ENCODE measurements at places on chromosomes 7 and 10.

- DNase-seq = no peak
These were observed 806.9 kb upstream of the SORCS1 start for GRCh38 chr10:107971411-107971810.

- no peak for DNase-seq
These were observed 20.2 kb downstream of the DNAJB9 start for GRCh38 chr7:108589874-108590273.

- DNase-seq = no peak
These were observed 558.2 kb upstream of the PFKP start for GRCh38 chr10:2509081-2509531.

DNA sequence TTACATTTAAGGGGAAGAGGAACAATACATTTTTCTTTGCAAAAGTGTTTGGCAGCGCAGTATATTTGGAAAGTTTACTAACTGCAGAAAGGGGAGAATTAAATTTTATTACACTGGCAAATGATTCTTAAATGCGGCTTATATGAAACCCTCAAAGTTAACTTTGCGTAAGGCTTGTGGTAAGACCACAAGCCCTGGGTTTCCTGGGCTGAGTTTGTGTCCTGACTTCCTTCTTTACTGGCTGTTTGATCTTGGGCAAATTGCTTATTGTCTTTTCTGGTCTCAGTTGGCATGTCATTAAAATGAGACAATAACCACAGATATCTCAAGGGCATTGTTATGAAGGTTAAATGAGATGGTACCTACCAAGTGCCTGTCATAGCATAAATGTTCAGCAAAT, 106.8 kb downstream of the GLRX3 start:
- DNase-seq = no peak

DNA sequence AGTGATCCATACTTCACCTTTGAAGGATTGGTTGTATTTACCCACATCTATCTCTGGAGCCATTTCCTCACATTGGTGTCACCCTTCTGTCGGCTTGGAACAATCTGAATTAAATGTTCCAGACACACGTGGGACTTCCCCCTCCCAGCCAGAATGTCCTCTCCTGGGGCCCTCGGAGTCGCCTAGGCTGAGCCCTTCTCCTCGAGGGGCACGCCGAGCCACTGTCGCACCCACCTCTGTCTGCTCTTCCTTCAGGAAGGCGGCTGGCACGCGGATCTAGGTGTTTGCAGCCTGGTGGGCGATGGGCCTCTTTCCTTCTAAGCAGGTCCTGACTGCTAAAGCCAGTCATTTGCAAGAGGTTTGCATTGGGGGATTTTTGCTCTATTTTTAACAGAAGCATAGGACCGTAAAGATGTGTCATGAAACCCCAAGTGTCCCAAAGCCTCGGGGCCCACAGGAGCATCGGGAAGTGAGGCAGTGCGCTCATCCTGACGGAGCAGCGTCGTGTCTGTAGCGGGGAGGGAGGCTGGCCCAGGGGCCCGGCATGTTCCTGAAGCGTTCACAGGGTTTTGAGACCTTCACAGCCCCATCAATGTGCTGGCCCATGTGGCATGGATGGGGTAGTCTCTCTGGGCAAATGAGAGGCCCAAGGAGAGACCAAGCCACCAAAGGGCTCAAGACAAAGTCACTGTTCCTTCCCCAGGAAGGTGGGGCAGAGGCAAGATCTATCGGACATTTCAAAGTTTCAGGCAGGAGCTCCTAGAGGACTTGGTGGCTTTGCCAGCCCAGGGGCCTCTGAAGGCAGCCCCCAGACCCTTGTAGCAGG, 86.7 kb downstream of the RGS10 start:
- DNase-seq = no peak

- DNase-seq = peak; percentile 9
These were observed 1.1 kb downstream of the BAZ1B start for GRCh38 chr7:73520673-73521635.

- no peak for DNase-seq
These were observed 68.0 kb upstream of the PPP1R3C start for GRCh38 chr10:91700788-91701444.

DNA sequence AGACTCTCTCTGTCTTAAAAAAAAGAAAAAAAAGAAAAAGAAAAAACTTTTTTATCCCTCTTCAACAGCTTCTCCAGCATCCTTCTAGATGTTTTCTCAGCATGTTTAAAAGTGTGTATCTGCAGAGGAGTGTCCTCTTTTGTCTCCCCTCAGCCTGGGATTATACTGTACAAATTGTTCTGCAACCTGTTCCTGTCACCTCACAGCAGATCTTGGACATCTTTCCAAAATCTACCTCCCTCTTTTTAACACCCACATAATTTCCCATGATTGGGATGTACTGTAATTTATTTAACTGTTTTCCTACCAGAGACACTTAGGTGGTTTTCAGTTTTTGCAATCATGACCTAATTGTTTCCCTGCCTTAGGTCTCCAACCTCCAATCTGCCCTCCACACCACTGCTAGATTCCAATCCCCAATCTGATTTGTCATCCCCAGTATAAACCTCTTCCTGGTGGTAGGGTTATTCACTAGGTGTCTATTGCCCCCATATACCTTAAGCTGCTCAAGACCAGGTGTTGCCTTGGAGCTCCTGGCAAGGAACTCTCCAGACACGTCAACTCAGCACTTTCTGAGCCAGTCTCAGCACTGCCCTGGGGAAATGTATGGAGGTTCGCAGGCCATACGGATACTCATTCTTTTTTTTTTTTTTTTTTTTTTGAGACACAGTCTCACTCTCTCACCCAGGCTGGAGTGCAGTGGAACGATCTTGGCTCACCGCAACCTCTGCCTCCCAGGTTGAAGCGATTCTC, 17.6 kb upstream of the DDIT4 start:
- no peak for DNase-seq

GRCh38 chr7:93835702-93836101, 54.9 kb downstream of the TFPI2 start:
- no peak for DNase-seq

GRCh38 chr7:21428659-21428941, 717 bp downstream of the SP4 start:
- no peak for DNase-seq

- no peak for DNase-seq
These were observed 220.5 kb downstream of the MLLT10 start for GRCh38 chr10:21754410-21755011.

- DNase-seq = peak; percentile 46
These were observed 73.2 kb downstream of the SPDYE5 start for GRCh38 chr7:75565132-75565837.

- DNase-seq = no peak
These were observed 6.3 kb upstream of the RHOBTB1 start for GRCh38 chr10:60950300-60950699.

- no peak for DNase-seq
These were observed 46.4 kb downstream of the CALML3 start for GRCh38 chr10:5570979-5571810.

DNA sequence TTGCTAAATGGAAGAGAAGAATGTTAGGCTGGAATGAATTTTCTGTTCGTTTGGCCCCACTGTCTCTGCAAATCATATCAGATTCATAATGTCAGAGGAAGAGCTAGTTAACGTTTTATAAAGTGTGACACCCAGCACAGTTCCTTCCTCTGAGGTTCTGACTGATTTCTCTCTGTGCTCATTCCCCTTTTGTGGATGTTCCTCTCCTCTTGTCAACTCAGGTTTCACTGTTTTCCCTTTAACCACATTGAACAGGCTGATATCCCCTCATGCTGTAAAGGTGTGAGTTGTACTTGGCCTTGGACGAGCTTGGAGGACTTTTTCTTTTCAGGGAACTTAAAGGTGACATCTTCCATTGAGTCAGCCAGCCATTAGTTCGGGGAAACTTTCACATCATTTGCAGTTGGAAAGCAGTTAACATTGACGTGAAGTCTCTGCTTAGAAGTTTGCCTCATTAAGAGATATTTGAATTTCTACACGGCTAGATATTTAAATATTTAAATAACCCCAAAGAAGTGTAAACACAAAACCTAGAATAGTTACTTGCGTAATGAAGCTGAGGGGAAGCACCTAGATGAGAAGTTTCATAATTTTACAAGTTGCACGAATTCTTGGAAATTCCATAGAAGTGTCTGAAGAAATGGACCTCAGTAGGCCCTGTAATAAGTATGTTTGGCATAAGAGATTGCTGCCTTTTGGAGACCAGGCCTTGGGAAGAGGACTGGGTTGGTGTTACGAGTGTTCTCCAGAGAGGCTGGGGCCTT, 101.5 kb upstream of the EGR2 start:
- no peak for DNase-seq

DNA sequence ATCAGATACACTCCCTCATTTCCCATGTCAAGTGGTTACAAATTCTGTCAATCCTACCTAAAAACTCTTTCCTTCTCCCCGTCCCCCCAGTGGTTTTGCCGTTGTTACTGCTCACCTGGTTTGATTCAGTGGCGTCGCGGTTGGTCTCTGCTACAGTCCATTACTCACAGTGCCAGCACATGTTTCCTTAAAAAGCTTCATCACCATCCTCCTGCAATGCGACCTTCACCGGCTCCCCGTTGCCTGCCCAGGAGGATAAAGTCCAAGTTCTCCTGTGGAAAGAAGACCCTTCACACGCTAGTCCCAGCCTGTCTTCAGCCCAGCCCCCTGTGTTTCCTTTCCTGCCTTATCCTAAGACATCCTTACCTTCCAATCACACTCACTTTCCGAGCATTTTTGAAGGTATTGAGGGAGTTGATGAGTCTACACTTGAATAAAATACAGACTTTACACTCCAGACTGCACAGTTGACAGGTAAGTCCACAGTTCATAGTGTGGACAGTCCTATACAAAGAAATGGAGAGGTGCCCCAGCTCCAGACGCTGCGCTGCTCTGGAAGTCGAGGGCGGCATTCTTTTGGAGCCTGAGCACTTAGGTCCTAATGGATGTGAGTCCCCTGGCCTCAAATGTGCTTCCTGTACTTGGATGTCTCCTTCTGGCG, 3.4 kb upstream of the LARP4B start:
- no peak for DNase-seq

- DNase-seq = no peak
These were observed 23.7 kb upstream of the CCDC172 start for GRCh38 chr10:116300542-116300941.

GRCh38 chr10:96496281-96496925, 17.3 kb downstream of the TLL2 start:
- no peak for DNase-seq

DNA sequence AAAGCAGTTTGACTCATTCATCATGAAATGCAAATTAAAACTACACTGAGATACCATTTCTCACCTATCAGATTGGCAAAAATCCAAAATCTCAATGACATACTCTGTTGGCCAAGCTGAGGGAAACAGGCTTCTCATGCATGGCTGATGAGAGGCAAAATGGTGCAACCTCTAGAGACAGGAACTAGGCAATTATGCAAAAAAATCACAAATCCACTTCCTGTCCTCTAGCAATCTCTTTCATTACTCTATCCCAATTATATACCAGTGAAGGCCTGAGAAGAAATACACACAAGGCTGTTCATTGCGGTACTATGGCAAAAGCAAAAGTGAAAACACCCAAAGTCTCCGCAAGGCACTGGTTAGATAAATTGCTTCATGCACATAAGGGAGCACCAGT, 25.9 kb upstream of the PTPRN2 start:
- DNase-seq = no peak

DNA sequence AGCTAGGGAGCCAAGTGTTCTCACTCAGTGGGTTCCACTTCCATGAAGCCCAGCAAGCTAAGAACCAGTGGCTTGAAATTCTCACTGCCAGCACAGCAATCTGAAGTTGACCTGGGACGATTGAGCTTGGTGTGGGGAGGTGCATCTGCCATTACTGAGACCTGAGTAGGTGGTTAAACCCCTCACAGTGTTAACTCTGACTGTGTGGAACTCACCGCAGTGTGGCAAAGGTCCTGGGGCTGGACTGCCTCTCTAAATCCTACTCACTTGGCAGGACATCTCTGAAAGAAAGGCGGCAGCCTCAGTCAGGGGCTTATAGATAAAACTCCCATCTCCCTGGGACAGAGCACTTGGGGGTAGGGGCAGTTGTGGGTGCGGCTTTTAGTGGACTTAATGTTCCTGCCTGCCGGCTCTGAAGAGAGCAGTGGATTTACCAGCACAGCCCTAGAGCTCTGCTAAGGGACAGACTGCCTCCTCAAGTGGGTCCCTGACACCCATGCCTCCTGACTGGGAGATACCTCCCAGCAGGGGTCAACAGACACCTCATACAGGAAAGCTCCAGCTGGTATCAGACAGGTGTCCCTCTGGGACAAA, 143.1 kb downstream of the PDE1C start:
- DNase-seq = no peak

- DNase-seq = no peak
These were observed 329.2 kb upstream of the ZMIZ1 start for GRCh38 chr10:78739444-78740053.

GRCh38 chr10:86709396-86710185, 41.3 kb downstream of the LDB3 start:
- DNase-seq = no peak

- DNase-seq = no peak
These were observed 75.6 kb upstream of the LYZL2 start for GRCh38 chr10:30705101-30705624.
